ENCODE measurements at places on chromosomes 7 and 10.

GRCh38 chr7:75621124-75621523 lies 117.6 kb downstream of the HIP1 start:
- DNase-seq, result no peak

DNA sequence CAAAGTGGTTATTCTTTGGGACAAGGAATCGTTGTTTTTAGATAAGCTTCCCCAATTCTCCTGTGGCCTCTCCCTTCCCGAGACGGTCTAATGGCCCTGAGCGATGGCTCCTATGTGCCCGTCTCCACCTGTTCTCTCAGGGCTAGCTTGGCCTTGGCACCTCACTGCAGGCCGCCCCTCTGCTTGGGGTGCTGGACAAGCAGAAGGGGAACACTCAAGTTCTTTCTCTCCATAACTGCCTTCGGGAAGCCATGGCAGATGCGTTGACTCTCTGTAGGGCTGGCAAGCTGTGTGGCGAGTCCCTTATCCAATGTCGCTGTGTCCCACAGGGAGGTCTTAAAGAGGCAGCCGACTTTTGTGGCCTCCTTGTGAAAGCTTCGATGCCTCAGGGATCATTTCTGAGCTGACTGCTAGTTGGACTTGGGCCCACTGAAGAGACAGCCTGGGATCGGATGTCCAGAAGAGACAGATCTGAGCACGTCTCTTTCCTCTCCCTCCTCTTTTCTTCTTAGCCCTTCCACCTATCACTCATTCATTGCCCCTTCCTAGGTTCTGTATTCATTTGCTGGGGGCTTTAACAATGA lies 70.8 kb downstream of the GRK5 start:
- DNase-seq, result no peak

DNA sequence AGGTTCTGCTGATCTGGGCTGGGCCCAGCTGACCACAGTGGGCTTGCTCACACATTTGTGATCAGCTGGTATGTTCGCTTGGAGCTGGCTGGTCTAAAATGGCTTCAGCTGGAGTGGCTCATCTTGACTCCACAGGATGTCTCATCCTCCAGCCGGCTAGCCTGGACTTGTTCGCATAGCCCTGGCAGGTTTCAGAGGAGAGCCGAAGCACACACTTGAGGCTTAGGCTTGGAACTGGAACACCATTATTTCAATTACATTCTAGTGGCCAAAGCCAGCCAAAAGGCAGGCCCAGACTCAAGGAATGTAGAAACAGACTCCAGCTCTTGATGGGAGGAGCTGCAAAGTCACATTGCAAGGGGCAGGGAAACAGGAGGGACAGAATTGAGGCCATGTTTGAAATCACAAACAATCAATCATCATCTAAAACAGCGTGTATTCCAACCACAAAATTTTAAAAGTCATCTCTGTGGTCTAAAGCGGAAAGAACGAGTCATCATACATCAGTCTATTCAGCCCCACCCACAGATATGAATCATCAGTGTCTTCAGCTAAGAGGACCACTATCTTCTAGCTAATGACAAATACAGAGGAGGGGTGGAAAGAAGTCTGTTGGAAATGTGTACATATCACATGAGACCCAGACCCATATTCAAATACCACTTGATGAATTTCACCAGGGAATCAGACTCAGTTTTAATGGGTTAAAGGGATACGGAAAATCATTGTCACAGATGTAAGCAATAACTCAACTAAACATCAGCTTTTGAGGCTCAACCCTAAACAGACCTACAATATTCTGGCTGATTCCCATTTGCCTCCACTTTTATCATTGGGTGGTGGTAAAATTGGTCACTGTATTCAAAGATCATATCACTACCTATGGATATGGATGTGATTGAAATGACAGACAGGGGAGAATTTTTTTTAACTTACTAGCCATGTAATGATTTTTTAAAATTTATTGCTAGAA lies 139.0 kb upstream of the MKLN1 start:
- no peak for DNase-seq

GRCh38 chr7:33754933-33755928 lies 150.1 kb upstream of the BMPER start:
- DNase-seq, result no peak

- DNase-seq, result peak; percentile 32
Observed at GRCh38 chr10:112332509-112333228, 41.2 kb upstream of the ACSL5 start.

GRCh38 chr7:132943645-132944044 lies 138.2 kb downstream of the CHCHD3 start:
- DNase-seq, result no peak

DNA sequence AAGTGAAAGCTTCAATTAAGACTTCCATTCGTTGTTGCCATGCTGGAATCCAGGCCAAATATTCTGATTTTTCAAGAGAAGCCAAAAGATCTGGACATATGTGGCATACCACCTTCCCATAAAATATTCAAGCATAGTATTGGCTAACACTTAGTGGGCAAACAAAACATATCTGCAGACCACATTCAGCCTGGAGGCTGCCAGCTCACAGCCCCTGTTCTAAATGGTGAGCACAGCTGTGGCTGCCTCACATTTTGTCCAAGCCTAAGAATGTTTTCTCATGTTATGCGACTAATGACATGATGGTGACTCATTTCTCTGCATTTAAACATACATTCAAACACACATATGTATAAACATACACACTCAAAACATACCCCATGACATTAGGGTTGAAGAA lies 10.6 kb upstream of the CALU start:
- DNase-seq, result no peak

DNA sequence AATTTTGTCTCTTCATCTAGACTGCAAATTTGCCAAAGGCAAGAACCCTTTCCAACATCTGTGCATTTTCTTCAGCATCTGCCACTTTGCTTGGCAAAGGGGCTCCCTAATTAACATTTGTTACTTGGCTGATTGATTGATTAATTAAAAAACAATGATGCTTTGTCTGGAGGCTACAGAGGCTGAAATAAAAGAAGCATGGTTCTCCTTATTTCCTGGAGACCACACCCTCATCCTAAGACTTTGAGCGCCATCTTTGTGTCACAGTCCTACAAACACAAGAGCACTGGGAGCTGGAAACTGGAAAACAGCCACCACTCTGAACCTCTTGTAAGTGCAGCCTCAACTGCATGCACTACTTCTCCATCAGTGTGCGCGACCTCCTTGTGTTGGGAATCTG lies 189.2 kb downstream of the C7orf25 start:
- no peak for DNase-seq

Data from upper lobe of left lung (tissue), 6 donors.